ENCODE measurements at places on chromosomes 2 and 18.

DNA sequence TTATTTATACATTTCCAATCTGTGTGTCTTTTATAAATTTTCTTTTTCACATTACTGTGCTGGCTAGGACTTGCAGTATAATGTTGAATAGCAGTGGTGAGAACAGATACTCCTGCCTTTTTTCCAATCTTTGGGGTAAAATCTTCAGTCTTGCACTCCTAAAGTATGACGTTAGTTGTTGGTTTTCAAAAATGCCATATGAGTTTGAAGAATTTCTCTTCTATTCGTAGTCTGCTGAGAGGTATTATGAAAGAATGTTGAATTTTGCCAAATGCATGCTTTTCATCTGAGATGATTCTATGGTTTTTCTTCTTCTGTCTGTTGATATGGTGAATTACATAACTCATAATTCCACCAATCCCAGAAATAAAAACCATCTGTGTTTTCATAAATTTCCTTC is 335.3 kb upstream of the CHST9 start:
- DNase-seq, result no peak

GRCh38 chr2:47226923-47227220 is 71.8 kb upstream of the STPG4 start:
- no peak for DNase-seq

- no peak for DNase-seq
These were observed 7.3 kb upstream of the ID2 start for GRCh38 chr2:8674420-8675009.

GRCh38 chr18:41666231-41666630 is 288.8 kb upstream of the PIK3C3 start:
- no peak for DNase-seq

DNA sequence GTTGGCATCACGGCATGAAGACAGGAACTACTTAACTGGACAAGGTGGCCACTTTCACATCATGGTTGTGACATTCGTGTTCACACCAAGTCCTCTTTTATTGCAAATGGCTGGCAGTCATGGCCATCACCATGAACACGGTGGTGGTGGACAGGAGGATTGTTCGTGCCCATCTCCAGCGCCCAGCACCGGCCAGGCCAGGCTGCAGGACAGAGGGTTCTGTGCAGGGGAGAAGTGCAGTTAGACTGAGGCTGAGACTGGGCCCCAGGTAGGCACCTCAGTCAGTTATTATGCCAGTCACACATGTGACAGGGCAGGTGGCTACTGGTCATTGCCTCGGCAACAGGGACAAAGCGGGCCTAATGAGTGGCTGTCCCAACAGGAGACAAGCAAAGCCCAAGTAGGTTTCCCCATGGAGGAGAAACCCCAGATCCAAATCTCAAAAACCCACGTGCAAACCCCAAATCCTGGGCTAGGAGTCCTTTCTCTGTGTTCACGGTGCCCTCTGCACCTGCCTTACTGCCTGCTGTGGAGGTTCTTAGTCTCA is 468.1 kb upstream of the MYT1L start:
- DNase-seq, result no peak

GRCh38 chr2:5689750-5690149 is 2.4 kb upstream of the SOX11 start:
- DNase-seq, result no peak

GRCh38 chr2:218823196-218823855 is 8.3 kb downstream of the PRKAG3 start:
- DNase-seq, result no peak

GRCh38 chr2:174334278-174334715 is 457 bp upstream of the SP9 start:
- DNase-seq, result no peak

GRCh38 chr2:231554327-231554726 is 24.1 kb upstream of the NMUR1 start:
- DNase-seq, result no peak

DNA sequence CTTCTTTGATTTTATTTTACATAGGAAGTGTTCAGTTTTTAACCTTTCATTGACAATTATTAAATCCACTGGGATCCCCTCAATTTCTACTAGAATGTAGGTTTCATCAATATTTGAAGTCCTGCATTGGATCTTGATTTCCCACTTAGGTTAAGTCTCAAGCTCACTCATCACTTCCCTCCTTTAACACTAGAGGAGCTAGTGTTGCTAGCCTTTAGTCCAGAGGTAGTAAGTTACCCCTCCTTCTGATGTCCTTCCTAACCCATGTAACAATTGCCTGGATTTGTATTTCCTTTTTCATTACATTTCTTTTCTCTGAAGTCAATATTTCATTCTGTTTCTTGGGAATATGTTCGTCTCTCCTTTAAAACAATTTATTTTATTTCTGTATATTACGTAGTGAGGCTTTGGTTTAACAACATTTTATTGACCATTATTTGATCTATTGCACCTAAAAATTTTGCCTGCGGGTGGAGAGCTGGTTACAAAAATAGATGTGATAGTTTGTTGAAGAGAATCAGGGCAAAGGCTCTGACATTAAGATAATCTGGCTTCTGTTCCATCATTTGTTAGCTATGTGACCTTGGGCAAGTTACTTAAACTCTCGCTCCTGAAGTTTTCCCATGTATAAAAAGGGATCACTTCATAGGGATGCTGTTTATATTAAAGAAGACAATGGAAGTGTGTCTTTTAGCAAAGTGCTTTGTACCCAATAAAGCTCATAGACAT is 833.0 kb downstream of the SLC4A3 start:
- no peak for DNase-seq

- no peak for DNase-seq
These were observed 154.4 kb upstream of the EPAS1 start for GRCh38 chr2:46142546-46143428.

- DNase-seq, result no peak
These were observed 79.3 kb upstream of the RNU4ATAC start for GRCh38 chr2:121451398-121451797.

GRCh38 chr2:236341721-236342120 is 77.5 kb upstream of the ASB18 start:
- no peak for DNase-seq

GRCh38 chr2:24885221-24886125 is 34.6 kb downstream of the ADCY3 start:
- no peak for DNase-seq

- no peak for DNase-seq
These were observed 1891.5 kb upstream of the PIK3C3 start for GRCh38 chr18:40063488-40063887.

GRCh38 chr18:79400091-79400590 is 4.4 kb downstream of the NFATC1 start:
- peak; percentile 40 for DNase-seq

- DNase-seq, result no peak
These were observed 750 bp upstream of the RMP24 start for GRCh38 chr18:35971661-35972196.

DNA sequence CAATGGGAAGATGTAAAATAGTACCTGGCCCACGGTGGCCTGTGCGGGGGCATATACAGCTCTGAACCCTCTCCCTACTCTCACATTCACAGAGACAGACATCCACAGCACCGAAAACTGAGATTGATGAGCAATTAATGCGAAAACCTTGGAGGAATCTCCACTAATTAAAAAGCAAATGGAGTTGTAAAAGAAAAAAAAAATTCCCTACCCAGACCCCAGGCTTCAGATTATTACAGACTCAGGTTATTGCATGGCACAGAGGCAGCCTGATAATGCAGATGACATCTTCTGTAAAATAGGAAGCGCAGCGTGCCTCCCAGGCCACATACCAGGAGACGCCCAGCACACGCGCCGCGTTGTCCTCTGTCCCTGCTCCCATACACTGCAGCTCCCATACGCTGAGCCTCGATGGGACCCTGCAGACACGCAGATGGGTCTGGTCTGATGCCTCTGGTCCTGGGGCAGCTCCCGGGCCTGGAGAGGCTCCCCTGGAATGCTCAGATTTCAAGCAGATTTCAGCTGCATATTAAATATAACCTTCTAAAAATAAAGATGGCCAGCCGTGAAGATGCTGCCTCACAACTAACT is 496.1 kb upstream of the MYT1L start:
- DNase-seq, result no peak

DNA sequence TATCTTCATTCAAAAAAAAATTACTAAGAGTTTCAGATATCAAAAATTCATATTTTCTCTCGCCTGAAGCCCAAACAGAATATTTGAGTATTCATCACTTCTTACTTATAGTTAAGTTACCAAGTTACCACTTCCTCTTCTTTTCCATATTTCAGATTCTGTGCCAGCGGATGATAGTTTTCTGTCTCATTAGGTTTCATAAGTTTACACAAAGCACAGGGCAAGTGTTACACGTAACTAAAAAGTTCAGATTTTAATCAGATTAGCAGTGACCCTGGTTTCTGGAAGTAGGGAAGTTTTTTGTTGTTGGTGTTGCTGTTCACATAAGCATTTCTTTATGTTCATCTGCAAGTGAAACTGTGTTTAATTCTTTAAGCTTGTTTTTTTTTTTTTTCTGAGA is 10.2 kb downstream of the AFTPH start:
- no peak for DNase-seq

GRCh38 chr2:19933351-19933981 is 31.7 kb upstream of the TTC32 start:
- DNase-seq, result no peak

GRCh38 chr2:107148496-107148895 is 262.5 kb upstream of the ST6GAL2 start:
- DNase-seq, result no peak

- DNase-seq, result no peak
These were observed 22.5 kb upstream of the TACR1 start for GRCh38 chr2:75221862-75222261.

GRCh38 chr18:6155707-6156106 is 259.0 kb downstream of the L3MBTL4 start:
- DNase-seq, result no peak

DNA sequence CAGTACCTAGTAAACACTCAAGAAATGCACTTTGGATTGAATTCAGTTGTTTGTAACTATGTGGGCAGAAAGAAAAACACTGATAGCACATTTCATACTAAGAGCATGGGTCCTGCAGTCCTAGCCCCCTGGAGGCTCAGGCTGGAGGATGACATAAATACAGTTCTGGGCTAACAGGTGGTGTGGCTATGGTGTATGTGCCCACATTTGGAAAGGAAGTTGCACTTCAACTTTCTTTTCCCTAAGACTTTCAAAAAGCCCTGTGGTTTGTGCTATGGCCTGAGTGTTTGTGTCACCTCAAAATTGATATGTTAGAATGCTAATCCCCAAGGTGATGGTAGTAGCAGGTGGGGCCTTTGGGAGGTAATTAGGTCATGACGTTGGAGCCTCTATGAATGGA is 218.2 kb downstream of the CDCA7 start:
- DNase-seq, result no peak

DNA sequence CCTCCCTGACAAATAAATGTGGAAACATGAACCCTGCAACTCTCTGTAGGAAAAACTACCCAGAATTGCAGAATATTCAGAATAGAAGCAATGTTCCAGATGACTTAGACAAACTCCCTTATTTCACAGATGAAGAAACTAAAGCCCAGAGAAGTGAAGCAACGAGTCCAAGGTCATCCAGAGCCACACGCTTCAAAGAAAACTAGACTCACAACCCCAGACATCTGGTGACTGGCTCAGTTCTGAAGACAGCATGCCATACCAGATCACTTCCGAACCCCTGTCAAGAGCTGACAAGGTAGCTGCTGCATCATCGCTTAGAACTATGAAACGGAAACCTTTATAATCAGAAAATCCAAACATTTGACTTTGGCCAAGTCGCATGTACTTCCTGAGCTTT is 101.3 kb downstream of the PID1 start:
- no peak for DNase-seq

- no peak for DNase-seq
These were observed 311.3 kb downstream of the TNS1 start for GRCh38 chr2:217691516-217691915.

- no peak for DNase-seq
These were observed 63.7 kb downstream of the TWIST2 start for GRCh38 chr2:238911376-238912227.

DNA sequence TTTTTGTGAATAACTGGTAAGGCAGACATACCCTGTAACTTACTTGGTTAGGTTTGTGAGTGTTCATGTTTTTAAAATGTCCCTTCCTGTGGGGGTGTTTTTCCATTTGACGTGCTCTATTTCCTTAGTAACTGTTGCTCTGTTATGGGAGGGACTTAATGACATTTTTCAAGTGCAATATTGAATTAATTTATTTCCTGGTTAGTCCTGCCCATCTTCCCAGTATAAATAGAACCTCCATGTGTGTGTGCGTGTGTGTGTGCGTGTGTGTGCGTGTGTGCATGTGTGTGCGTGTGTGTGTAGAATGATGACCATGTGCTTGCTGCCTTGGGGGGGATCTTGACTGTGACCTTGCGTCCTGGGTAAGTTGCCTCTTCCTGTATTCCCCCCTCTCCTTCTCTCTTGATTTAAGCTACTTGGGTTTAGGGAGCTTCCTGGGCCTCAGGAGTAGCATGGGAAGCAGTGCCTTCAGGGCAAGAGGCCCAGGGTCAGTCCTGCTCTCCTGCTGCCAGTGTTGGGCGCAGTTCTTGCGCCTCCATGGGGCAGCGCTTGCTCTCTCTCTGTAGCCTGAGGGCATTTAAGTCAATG is 163.9 kb downstream of the LDLRAD4 start:
- no peak for DNase-seq

- DNase-seq, result no peak
These were observed 20.3 kb upstream of the CYP1B1 start for GRCh38 chr2:38095996-38096861.

GRCh38 chr2:189254268-189254883 is 74.8 kb upstream of the COL5A2 start:
- no peak for DNase-seq

DNA sequence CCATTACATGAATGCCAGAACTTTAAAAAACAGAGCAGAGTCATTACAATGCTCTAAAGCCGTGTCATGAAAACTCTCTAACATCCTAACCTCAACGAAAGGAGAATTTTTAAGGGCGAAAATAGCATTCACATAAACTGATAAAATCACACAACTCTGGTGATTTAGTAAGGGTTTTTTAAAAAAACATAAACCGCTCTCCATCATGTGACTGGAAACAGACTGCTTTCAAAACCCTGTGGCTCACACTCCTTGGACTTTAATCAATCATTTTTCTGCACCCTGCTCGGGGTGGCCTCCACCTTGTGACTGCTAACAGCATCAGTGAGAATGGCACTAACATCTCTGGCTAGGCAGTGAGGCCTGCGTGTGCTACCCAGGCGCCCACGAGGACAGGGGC is 12.1 kb downstream of the DOCK10 start:
- no peak for DNase-seq

DNA sequence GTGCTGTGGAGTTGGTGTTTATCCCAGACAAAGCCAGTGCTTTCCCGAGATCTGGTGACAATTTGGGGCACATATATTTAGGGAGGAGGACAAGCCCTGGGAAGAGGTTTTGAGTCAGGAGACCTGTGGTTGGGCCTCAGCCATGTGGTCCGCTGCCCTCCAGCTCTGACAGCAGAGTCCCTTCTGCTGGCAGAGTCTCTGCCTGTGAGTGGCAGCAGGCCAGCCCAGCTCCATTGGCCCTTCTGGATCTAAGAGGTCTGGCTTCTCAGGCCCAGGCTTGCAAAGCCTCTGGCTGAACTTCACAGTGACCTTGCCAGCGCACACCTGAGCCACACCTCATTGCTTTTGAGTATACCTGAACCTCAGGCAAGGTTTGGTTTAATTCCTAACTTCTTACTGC is 115.3 kb downstream of the BCL2L11 start:
- DNase-seq, result no peak

- no peak for DNase-seq
These were observed 169.5 kb downstream of the HRH4 start for GRCh38 chr18:24629921-24630320.
